ENCODE measurements at places on chromosomes 4 and X. TPM values are rescaled to one million over a fixed set of nuclear protein-coding genes. Genes with fewer than 3 reads are reported as not detected.

The PDCL2 gene
- total RNA-seq: not detected

The UGT2A1 gene
- 1.1 TPM for total RNA-seq

The SYTL5 gene
- total RNA-seq: not detected

The CCNQ gene
- total RNA-seq: 40.4 TPM

The FAM114A1 gene
- 117 TPM for total RNA-seq

DNA sequence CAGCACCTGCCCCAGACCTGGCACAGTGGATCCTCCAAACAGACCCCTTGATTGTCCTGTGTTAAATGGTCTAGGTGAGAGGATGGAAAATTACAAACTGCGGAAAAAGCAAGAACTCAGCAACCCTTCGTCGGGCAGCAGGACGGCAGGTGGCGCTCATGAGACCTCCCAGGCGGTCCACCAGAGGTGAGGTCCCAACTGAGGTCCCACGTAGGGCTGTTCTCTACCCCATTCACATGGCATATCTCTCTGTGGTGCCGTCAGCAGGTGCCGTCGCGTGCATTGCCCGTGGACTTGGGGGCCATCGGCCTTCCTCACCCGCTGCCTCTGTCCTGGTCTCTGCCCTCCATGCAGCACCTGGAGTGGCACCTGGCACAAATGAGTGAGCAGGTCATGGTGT is 88.2 kb downstream of the CRMP1 start:
- DNase-seq: no peak

DNA sequence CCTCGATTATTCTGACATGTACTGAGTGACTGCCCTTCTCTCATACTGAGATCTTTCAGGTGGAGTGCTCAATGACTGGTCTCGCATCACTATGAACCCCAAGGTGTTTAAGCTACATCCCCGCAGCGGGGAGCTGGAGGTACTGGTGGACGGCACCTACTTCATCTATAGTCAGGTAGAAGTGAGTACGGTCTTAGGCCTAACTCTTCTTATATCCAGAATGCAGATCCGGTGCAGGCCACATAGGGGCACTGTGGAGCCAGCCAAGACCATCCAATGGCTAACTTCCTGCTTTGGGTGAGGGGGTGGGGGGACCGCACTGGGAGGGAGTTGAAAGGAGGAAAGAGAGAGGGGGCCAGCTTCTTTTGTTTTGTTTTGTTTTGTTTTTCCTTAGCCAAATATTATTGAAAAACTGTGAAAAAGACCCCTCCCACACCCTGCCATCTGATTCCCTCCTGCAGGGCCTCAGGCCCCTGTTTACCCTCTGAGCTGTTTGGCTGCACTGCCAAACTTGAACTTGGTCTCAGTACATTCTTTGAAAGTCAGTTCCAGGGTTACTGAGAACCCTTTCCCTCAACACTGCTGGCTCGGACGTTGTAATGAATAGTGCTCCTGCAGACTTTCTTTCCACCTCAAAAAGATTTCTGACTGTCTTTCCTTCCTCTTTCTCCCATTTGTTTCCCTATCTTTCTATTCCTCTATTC is 16.2 kb downstream of the AWAT2 start:
- DNase-seq: no peak

DNA sequence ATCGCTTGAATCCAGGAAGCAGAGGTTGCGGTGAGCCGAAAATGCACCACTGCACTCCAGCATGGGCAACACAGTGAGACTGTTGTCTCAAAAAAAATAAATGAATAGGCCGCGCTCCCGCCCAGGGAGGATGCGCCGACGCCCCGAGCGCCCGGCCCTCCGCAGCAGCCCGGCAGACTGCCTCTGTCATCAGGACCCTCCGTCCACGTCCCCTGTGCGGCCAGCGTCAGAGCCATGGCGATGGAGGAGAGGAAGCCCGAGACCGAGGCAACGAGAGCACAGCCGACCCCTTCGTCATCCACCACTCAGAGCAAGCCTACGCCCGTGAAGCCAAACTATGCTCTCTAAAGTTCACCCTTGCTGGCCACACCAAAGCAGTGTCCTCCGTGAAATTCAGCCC is 21.4 kb downstream of the LIAS start:
- DNase-seq: no peak

The MAGEB5 gene
- total RNA-seq: not detected

The CACNA1F gene
- total RNA-seq: not detected

DNA sequence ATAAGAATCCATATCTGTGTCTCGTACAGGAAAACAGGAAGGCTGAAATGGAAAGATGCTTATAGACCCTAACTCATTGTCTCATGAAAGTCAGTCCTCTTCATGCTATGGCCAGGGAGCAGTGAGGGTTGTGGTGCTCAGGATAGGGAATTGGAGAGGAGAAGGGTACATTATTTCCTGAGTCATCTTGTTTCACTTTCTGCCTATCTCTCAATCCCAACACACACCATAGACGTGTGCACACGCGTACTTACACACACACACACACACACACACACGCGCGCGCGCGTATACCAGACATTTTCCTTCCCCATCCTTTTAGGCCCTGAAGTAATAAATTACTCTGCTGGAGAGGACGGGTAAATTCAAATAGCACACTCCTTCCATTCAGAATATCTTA is 53.7 kb upstream of the PRRG3 start:
- no peak for DNase-seq

GRCh38 chr4:41579526-41579925 is 41.6 kb downstream of the LIMCH1 start:
- DNase-seq: no peak

The VCX3A gene
- not detected for total RNA-seq

The PWWP3B gene
- 1.5 TPM for total RNA-seq

DNA sequence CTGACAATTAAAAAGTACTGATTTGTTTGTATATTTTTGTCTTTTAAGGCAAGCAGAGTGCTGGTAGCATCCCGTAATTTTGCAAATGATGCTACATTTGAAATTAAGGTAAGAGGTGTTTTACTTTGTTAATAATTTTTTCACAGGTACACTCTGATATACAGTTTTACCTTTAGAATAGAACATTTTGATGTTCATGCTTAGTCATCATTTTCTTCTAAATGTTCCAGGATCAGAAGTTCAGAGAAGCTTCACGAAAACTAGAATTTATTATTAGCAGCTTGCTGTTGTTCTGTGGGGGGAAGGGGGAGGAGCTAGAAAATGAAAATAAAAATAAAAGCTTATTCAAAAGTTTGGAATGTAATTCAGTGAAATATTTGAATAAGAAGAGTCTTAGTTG is 5.5 kb downstream of the PDHA1 start:
- no peak for DNase-seq

The KDR gene
- total RNA-seq: 200 TPM

DNA sequence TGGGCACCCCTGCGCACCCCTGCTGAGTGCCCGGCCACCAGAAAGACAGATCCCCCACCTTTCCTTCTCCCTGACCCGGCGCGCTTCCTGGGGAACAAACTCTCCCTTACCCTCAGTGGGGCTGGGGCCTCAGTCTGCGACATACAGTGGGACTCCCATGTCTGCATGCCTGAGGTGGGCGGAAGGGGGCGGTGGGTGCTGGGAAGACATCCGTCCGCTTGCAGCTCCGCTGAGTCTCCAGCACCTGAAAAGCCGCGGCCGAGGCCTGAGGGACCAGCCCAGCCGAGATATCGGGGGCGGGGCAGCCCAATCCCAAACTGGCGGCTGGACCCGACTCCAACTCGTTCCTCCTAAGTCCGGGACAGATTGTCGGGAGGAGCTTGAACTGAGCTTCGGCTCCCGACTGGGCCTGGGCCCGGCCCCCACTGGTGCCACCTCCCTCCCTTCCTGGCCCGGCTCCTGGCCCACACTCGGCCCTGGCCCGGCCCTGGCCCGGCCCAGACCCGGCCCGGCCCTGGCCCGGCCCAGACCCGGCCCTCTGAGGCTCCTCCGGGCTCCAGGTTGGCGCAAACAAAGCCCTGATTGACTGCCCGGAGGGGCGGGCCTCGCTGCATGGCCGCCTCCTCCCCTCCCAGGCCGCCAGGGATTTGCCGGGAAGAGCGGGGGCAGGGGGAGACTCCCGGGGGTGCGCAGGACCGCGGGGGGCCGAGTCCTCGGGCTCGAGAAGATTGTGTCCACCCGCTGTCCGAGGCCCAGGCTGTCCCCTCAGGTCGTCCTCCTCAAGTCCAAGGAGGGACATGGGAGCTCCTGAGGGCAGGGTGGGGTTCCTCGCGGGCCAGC is 877 bp upstream of the SLC16A2 start:
- no peak for DNase-seq

- no peak for DNase-seq
These were observed 65.7 kb downstream of the TMEM154 start for GRCh38 chr4:152613841-152614721.

DNA sequence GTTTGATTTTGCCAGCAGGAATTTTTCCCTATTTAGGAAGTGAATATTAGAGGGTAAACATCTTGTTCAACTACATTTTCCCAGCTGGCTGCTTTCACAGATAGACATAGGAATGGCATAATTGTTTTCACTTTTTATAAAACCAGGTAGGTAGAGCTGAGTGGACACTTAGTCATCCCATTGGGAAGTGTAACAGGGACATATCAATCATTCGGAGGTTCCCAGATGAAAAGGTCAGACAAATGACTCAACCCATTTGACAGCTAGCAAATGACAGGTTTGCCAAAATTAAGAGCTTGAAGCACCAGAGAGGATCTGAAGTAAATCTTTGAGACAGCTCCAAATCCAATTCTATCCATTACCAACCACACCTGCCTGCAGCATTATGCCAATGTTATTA is 205.3 kb downstream of the SLC39A8 start:
- DNase-seq: no peak

DNA sequence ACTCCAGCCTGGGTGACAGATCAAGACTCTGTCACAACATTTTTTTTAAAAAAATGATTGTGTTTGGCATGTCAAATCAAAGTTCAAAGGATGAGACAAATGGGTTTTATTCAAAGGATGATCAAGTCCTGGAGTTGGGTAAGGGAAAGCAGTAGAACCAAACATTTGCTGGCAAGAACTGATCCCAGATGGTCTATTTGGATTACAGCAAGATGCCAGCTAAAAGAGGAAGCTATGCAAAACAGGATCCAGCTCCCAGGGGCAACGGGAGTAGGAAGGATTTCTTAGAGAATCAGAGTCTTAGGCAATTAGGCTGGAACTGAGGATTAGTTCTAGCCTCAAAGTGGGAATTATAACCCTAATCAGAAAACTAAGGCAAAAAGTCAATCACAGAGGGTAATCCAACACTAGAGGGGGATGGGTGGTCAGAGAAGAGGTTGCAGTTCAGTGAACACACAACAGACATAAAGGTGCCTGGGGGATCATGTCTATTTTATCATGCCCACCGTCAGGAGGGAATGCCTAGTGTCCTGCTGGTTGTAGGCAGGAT is 133.0 kb upstream of the PLS3 start:
- DNase-seq: no peak

- no peak for DNase-seq
These were observed 116.3 kb upstream of the PNPLA4 start for GRCh38 chrX:8043546-8043945.

Data from pulmonary artery endothelial cell (primary cell).